ENCODE measurements at places on chromosomes 7 and 10.

GRCh38 chr7:138720286-138720685 lies 19.1 kb upstream of the SVOPL start:
- DNase-seq = no peak

GRCh38 chr7:120842121-120842621 lies 15.8 kb downstream of the TSPAN12 start:
- DNase-seq = peak; percentile 14

- DNase-seq = no peak
Measured at GRCh38 chr7:154167807-154168206, 115.6 kb downstream of the DPP6 start.

- no peak for DNase-seq
Measured at GRCh38 chr7:46178661-46179060, 257.6 kb upstream of the IGFBP3 start.

DNA sequence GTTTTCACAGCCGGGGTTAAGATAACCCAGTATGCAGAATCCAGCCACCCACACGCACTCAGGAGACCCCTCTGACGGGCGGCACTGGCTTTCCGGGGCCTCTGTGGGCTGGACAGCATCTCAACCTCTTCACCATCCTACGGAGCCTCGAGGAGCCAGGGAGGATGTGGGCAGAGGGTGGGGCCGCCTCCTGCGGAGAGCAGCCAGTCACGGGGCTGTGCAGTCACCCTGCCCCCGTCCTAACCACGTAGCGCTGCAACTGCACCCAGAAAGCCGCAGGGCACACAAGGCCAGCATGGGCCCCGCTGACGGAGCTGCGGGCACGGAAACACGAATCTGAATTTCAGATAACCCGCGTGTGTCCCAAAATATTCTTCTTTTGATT lies 270.3 kb downstream of the ELFN1 start:
- DNase-seq = no peak

GRCh38 chr7:17560966-17561365 lies 262.5 kb downstream of the AHR start:
- no peak for DNase-seq

DNA sequence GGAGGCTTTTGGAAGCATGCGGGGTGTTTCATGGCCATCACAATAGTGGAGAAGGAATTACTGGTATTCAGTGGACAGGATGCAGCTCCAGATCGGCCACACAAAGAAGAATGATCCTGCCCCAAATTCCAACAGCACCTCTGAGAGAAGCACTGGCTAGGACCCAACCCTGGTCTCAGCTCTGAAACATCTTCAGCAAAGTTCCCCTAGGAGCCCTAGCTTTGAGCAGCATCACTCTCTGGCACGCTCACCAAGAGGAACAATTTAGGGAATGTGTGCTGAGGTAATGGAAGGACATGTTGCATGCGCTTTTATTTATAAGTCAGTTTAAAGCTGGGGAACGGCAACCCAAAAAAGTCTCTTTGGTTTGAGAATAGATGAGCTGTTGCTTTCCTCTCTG lies 5.5 kb upstream of the OPN1SW start:
- no peak for DNase-seq

GRCh38 chr7:67754651-67755050 lies 758.0 kb downstream of the TYW1 start:
- DNase-seq = no peak

- no peak for DNase-seq
Measured at GRCh38 chr7:113936982-113937381, 18.2 kb upstream of the PPP1R3A start.

- DNase-seq = no peak
Measured at GRCh38 chr10:13956826-13957225, 370.1 kb downstream of the PRPF18 start.

DNA sequence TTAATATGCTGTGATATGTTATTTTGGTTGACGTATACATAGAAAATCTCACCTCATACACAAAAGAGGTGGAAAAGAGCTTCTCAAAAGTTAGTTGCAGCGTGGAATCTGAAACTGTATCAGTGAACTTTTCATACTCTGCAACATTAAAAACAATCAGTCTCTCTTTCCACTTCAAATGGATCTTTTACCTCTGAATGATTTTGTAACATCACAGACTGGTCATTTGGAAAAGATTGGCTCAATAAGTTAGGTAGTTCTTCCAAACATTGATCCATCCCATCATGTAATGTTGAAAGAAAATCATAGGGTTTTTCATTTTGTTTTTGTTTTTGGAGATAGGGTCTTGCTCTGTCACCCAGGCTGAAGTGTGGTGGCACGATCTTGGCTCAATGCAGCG lies 131.1 kb downstream of the AHR start:
- DNase-seq = no peak

DNA sequence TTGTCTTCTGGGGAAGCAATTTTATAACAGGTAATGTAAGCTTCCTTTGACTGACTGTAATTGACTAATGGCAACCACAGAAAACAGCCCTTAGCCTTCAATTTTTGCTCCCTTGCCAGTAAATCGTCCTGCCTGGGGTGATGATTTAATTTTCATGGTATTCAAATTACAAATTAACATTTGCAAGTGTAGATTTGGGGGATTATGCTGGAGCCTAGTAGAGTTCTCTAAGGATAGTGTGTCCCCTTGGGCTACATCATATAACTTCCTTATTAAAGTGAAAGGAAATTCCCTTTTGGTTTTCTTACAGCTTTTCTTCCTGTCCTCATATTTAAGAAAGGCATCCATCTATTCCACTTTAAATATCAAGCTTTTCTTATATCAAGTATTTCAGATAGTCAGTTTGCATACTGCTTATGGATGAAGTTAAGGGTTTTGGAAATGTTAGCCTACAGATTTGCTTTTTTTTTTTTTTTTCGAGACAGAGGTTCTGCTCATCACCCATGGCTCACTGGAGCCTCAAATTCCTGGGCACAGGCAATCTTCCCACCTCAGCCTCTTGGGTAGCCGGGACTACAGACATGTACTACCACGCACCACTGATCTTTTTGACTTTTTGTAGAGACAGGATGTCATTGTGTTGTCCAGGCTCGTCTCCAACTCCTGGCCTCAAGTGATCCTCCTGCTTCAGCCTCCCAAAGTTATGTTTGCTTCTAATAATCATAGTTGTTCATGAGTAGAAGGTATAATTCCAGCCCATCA lies 35.9 kb upstream of the HDAC9 start:
- no peak for DNase-seq

DNA sequence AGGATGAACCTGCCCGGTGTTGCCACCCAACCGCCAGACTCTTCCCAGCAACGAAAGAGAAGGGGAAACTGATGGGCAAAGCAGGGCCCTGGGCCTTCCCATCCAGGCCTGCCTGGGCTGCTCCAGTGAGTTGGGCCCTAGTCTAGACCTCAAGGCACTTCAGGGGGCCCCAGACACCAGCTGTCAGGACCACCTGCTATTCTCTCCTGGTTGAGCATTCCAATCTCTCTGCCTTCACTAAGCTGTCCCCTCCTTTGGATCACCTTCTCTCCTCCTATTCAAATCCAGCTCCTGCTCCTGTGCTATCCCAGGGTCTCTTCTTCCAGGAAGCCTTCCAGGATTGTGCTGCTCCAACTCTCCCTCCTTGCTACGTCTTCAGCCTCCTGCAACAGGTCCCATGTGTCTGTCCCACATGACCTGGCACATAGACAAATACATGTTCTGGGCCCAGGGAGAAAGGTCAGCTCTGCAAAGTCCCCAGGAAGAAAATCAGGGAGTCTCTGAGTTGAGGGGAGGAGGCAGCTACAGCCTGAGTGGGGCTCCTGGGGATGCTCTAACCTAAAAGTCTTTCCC lies 3.1 kb downstream of the STX1A start:
- no peak for DNase-seq

DNA sequence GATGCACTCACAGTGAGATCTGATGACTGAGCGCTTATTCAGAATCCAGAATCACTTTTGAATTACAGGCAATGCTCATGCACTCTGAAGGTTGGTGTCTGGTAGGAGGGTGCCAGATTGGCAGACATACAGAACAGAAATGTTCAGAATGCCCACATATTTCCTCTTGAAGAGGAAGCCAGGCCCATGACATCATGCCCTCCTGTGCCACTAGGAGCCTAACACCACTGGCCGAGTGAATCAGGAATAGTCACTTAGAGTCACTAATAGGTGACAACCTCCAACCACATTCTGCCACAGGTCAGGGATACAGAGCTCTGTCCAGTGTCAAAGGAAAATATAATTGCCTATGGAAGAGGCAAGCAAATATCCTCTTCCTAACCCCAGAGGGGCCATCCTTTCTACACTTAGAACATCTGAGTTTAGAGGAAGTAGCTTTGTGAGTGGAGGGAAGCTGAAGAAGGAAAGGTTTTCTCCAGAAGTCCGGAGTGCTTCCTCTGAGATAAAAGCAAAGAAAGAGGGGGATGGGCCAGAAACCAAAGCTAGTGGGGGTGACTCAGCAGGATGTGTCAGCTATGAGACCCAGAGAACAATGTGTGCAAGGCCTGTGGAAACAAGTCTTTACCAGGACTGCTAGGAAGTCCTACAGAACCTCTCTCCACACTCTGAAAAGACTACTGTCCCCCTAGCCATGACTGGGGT lies 838.8 kb downstream of the GRID1 start:
- DNase-seq = no peak

DNA sequence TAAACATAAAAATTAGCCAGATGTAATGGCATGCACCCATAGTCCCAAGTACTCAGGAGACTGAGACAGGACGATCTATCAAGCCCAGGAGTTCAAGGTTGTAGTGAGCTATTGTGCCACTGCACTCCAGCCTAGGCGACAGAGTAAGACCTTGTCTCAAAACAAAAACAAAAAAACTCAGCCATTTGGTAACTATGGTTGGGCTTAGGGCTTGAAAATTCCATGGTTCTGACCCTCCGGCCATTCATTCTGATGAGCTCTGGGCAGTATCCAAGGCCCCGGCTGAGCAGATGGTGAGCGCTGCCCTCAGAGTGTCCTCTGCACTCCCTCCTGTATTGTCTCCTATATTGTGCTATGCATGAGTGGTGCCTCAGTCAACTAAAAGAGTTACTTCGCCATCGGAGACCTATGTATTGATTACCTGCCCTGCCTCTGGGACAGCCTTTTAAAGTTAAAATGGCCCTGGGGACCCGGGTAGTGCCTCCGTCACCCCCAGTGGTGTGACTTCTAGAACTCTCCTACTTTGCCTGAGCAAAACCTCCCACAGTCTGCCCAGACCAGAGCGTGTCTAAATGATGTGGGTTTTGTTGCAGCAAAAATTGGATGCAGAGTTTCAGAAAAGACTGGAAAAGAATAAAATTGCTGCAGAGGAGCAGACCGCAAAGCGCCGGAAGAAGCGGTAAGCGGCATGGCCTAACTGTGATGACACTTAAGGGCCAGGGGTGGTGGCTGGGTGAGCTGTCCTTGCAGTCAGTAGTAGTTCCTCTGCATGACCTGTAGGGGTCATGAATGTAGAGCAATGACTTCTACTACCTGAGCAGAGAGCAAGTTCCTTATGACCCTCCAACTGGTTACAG lies 8.1 kb downstream of the PRKRIP1 start:
- peak; percentile 75 for DNase-seq

DNA sequence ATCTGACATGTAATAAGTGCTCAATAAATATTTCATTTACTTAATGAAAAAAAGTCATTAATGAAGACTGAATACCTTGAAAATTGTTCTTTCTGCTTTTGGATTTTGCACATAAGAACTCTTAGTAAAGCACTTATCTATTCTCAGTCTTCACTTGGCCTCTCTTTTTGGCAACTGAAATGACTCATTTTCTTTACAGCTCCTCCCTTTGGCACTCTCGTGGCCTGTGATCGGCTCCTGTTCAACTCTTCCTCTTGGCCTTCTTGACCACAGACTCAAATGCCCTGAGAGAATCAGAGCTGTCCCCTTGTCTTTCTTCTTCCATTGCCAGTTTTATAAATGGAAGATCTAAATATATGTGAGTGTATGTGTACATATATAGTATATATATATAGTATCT lies 54.2 kb downstream of the FOXP2 start:
- DNase-seq = no peak

DNA sequence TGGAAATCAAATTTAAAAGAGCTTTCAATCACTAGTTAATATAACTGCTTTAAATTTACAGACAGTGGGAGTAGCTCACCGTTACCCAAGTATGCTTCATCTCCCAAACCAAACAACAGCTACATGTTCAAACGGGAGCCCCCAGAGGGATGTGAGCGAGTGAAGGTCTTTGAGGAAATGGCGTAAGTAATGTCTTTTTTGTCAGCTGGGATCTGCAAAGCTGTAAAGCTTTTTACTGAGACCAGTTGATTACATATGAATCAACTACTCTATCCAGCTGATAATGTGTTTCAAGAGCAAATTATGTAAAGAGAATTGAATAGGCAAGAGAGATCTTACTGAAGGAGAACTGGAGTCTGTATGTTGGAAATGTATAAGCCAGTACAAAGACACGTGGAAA lies 116.2 kb downstream of the GLCCI1 start:
- no peak for DNase-seq

- DNase-seq = peak; percentile 54
Measured at GRCh38 chr7:191981-192649, at the start of gene FAM20C. Gene FAM20C (plus strand): TSS chr7:192571. CDS start chr7:193200, 629 bp downstream.

- DNase-seq = no peak
Measured at GRCh38 chr10:114174695-114175188, 739 bp upstream of the CCDC186 start.

GRCh38 chr7:29364661-29365060 lies 170.1 kb downstream of the CHN2 start:
- no peak for DNase-seq

DNA sequence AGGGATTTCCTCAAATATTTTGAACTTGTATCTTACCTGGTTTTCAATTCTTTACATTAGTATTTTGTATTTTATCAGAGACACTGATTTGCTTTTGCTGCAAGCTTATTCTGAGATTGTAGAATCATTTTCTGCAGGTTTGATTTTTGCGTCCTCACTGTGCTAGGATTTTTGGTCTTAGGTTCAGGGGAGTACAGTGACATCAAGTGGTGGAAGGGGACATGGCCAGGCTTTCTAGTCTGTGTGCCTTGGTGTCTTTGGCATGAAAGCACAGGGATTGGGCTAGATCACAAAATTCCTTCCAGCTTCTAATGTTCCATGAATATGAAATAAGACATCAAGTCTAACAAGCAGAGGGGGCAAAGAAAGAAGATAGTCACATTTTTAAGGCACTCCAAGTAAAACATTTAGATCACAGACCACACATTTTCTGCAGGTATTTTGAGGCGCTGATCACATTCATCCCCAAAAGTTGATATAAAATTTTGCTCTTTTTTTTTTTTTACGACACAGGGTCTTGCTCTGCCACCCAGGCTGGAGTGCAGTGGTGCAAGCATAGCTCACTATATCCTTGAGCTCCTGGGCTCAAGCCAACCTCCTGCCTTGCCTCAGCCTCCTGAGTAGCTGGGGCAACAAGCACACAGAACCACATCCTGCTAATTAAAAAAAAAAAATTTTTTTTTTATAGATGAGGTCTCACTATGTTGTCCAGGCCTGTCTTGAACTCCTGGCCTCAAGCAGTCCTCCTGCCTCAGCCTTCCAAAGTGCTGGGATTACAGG lies 124.4 kb downstream of the PON1 start:
- DNase-seq = peak; percentile 50

GRCh38 chr10:62681211-62681940 lies 123.1 kb upstream of the ADO start:
- DNase-seq = peak; percentile 13

- DNase-seq = no peak
Measured at GRCh38 chr7:103149808-103150180, 895 bp upstream of the NAPEPLD start.
